HepG2 (cell line): ENCODE measurements at places on chromosomes 5 and 9.

- no peak for DNase-seq
Observed at GRCh38 chr5:65032250-65032649, 263.5 kb downstream of the CWC27 start.

GRCh38 chr5:59758566-59758965, 135.0 kb downstream of the PDE4D start:
- no peak for DNase-seq

GRCh38 chr5:80615266-80615914, 39.1 kb upstream of the MSH3 start:
- no peak for DNase-seq

- no peak for DNase-seq
Observed at GRCh38 chr9:121353241-121354061, 16.6 kb downstream of the STOM start.

GRCh38 chr9:103997856-103998370, 96.2 kb upstream of the SMC2 start:
- no peak for DNase-seq

GRCh38 chr5:57491369-57491965, 8.9 kb upstream of the ACTBL2 start:
- no peak for DNase-seq

GRCh38 chr9:136858844-136859757, 7.0 kb downstream of the MAMDC4 start:
- DNase-seq, result no peak

DNA sequence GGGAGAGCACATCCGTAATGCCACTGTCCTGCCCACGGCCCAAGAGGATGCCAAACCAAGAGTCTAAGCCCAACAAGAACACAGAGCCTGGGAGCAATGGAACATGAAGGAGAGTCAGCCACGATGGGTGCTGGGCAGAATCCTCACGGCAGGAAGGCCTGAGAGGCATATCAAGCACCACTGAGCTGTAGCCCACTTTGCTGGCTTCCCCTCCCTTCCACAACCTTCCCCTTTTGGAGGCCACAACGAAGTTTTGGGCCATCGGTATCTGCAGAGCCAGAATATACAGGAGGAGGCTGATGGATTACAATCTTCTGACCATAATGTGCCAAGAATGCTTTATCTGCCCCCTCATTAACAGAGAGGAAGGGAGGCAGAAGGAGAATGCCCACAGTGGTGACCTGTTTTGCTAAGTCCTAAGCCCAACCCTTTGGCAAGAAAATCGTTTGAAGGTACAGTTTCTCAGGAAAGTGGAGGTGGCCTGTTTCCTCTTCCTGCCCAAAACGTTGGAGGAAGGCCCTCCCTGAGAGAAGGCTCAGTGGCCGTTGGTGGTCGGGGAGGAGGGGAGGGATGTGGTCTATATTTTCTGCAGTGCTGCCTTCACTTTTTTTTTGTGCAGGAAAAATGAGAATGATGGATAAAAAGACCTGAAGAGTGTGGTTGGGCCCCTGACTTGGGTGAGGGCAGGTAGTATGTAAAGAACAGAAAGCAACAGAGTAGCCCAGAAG, 26.2 kb downstream of the MACROH2A1 start:
- no peak for DNase-seq

DNA sequence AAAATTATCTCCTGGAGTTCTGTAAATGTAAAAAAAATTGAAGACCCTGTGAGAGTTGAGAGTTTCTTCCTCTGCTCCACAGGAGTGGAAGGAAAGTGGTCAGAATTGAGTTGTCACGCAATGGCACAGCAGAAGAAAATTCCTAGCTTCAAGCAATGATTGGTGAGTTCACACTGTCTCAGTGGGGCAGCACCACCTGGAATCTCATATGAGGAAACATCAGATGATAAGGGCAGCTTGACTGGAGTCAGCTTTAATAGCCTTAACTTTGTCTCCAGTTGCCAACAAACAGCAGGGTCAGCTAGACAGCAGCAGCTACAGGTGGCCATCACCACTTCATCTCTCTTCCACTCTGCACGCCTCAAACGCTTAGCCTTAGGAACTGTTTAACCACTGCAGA, 211.1 kb downstream of the EFNA5 start:
- DNase-seq, result no peak
